ENCODE measurements at places on chromosomes 16 and 17. TPM values are rescaled to one million over a fixed set of nuclear protein-coding genes. Genes with fewer than 3 reads are reported as not detected.

DNA sequence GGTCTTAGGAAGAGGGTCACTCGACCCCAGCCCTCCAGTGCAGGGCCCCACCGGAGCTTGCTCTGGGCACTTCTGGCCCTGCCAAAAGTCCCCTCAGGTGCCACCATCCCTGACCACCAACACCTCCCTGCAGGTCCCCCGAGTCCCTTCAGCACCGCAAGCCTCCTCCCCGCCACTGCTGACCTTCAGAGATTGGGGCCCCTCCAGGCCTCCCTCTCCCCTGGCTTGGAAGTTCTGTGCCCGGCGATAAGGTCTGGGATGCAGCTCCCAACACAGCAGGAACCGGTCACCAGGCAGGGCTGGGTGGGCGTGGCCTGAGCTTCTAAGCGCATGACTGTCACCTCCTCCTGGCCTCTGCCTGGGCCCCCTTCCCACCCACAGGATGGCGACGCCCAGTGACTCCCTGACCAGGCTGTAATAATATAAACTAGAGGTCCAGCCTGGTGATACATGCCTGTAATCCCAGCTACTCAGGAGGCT lies 11.2 kb downstream of the PIEZO1 start:
- peak; percentile 98 for DNase-seq

The TBX2 gene
- total RNA-seq = 98.1 TPM

The TEKT3 gene
- total RNA-seq = 0.33 TPM

DNA sequence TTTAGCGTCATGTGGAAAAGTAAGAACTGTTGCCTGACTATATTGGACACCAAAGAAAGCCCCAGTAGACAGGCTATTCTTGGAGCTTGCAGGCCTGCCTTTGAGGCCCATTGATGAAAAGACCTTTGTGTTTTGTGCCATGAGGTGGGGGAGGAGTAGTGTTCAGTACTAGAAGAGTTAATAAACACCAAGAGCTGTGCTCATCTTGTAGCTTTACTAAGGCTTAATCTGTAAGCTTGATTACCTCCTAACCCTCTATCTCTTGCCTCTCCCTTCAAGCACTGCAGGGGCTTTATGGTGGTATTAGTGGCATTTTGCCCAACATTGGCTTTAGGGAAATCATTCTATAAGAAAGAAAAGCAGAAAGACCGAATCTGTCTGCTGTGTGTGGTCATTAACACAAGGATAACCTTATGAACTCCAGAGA lies 220.2 kb upstream of the TBX2 start:
- no peak for DNase-seq

The LLGL2 gene
- total RNA-seq = 0.33 TPM

The MT1E gene
- total RNA-seq = 251 TPM

GRCh38 chr17:16463358-16464302 lies 28.4 kb downstream of the LRRC75A start:
- DNase-seq = peak; percentile 59
